ENCODE measurements at places on chromosomes 2 and 18.

- no peak for DNase-seq
Observed at GRCh38 chr2:70779911-70780545, 10.4 kb downstream of the FIGLA start.

GRCh38 chr18:56727399-56727798, 76.2 kb downstream of the WDR7 start:
- DNase-seq, result no peak

GRCh38 chr2:218230882-218231281, 13.9 kb downstream of the ARPC2 start:
- DNase-seq, result no peak

DNA sequence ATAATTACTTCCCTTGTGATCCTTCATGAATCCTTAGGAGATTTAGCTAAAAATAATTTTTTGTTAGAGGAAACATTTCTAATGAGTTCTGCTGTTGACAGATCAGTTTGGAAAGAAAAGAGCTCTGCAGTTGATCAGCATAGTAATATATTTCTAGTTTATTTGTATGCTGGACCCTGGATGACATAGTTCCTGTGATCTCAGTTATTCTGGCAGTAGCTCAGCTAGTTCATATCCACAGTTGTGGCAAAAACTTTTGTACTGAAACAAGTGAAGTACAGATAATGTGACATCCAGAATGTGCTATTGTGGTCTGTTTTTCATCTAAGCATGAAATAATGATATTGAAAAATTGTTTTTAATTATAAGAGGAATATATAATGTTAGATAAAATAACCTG, 33.7 kb downstream of the ABI2 start:
- DNase-seq, result no peak

GRCh38 chr18:63273222-63273927, 46.2 kb downstream of the BCL2 start:
- DNase-seq, result no peak

All from kidney capillary endothelial cell (primary cell).